ENCODE measurements at places on chromosomes 2 and 18.

DNA sequence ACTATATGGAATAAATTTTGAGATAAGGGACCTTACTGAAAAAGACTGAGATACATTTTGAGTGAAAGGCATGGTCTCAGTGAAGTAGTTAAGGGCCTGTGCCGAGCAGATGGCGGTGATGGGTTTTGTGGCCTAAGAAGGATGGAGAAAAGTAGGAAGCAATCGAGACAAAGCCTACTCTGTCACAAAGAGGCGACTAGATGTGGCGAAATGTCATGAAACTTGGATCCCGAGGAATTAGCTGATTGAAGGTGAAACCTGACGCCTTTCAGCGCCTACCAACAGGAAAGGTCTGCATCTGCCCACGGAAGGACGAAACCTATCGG, 558 bp upstream of the CEP192 start:
- no peak for DNase-seq

GRCh38 chr2:127531221-127531648, 4.2 kb upstream of the MYO7B start:
- DNase-seq: no peak

GRCh38 chr18:8232791-8233190, 376.4 kb upstream of the RAB12 start:
- no peak for DNase-seq

GRCh38 chr2:190859347-190860297, 21.0 kb upstream of the GLS start:
- DNase-seq: no peak

DNA sequence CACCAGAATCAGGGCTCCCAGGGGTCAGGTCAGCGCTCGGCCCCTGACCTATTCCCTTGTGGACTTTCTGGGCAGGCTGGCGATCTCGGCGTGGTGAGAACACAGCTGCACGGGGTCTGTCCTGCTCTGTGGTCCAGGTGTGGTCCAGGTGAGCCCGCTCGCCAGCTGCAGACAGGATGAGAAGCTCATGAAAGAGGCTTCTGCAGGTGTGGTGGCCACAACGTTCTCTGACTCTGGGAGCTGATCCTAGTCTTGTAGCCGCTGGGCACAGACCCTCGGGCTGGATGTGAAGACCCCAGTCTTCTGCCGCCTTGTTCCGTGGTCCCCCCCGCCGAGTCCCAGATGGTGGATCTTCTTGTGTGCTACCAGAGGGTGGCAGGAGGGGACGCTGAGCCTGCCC, 129.7 kb downstream of the RTP5 start:
- no peak for DNase-seq

DNA sequence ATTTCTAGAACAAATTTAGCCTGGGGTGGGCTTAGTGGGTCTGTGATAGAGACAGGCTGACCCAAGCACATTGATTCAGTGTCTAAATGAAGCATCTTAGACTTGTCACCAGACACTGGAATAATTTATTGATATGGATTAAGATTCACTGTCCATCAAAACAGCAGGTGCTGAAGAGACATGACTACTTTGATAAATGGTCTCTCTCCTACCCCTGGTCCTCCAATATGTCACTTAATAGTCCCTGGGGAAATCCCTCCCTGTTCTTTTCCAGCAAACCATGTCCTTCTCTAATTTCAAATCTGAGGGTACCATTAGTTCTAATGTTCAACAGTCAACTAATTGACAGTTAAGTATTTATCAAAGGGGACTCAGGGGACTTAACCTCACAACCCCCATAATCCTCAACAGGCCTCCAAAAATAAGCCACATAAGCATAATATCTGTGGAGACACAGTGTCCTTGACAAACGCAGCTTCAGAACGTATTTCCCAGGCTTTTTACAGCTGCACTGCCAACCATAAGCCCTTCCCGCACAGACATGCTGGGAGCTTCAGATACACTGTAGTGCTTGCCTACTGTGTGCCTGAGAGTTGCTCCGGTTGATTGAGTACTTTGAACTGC, 391.0 kb downstream of the THSD7B start:
- no peak for DNase-seq

DNA sequence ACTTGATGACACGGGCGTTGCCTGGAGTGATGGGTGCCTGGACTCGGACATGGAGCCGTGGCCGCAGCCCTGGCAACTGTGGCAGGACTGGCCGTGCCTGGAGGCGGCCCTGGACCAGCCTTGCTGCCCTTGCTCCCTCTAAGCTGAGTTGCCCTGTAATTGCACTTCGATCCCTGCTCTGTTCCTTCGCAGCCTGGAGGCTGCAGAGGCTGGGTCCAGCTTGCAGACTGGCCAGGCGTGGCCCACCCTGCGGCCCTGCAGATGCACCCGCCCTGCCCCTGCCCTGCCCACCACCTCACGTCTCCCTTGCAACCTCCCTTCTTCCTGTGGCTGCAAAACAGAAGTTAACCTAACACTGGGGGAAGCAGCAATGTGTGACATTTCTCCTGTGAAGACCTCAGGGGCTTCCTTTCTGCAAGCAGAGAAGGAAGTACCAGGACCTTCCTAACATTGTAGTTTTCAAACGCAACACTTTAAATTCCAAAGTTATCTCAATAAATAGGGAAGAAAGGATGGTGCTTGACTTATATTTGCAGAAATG, 174.6 kb upstream of the TPO start:
- no peak for DNase-seq

- no peak for DNase-seq
Measured at GRCh38 chr2:9703701-9704221, 73.0 kb upstream of the YWHAQ start.

GRCh38 chr2:86075886-86076285, 29.8 kb downstream of the POLR1A start:
- no peak for DNase-seq

DNA sequence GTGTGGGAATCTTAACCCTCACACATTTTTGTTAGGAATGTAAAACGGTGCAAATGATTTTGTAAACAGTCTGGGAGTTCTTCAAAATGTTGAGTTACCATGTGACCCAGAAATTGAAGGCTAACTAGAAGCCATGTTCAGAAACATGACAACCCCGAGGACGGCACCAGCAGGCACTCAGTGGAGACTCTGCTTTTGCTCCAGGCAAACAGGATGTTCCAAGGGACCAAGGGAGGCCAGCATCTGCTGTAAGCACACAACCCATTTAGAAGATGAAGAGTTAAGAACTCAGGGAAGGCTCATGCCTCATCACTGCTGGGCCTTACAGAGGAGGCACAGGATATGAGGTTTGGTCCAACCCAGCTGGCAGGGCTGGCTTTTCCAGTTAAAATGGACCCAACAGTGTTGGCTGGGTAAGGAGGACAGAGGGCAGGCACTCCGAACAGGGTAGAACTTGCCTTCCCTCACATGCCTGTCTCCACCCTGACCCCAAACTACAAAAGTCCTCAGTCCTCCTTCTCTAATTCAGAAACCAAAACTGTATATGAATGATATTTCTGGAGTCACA, 23.6 kb downstream of the PARD6G start:
- DNase-seq: no peak

GRCh38 chr2:201357221-201357620, at the start of gene FLACC1:
Gene FLACC1 (minus strand): TSS chr2:201357345. CDS start chr2:201351404, 5,941 bp downstream.
- no peak for DNase-seq

DNA sequence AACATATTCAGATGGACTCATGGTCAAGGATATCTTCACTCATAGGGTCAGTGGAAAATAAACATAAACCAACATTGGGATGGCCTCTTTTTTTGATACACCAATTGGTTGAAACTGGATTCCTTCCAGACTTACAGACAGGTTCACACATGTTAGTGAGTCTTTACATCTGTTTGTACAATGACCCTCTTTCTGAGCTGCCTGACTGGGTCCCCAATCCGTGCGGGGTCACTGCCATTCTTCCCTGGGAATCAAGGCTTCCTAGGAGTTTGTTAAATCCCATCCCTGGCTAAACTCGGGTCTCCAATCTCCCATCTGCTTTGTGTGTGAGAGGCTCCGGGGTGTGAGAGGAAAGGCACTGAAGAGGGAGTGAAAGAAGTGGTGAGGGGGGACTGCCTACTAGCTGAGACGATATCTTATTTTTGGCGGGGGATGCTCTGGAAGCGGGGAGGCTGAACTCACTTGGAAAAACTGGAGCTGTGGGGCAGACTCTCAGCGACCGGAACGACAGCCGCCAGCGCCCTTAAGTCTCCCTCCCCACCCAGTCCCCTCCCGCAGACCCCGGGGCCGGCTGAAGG, 487 bp downstream of the STARD6 start:
- DNase-seq: no peak

GRCh38 chr2:69668598-69668997, 25.1 kb upstream of the AAK1 start:
- no peak for DNase-seq

DNA sequence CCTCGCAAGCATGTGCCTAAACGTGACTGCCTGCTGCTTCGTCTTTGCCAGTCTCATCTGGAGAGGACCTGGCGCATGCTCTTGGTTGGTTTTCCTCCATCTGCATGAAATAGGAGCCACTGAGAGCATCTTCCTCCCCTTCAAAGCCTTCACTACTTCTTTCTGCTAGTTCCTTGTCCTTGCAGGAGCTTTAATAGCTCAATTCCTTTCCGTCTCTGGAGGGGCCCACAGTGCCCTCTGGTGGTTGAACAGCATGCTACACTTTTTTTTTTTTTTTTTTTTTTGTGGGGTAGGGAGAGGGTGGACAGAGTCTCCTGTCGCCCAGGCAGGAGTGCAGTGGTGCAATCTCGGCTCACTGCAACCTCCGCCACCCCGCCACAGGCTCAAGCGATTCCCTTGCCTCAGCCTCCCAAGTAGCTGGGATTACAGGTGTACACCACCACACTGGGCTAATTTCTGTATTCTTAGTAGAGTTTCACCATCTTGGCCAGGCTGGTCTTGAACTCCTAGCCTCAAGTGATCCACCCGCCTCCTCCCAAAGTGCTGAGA, 59.6 kb downstream of the SP110 start:
- DNase-seq: no peak

GRCh38 chr2:83705146-83705545, 753.9 kb downstream of the SUCLG1 start:
- no peak for DNase-seq

DNA sequence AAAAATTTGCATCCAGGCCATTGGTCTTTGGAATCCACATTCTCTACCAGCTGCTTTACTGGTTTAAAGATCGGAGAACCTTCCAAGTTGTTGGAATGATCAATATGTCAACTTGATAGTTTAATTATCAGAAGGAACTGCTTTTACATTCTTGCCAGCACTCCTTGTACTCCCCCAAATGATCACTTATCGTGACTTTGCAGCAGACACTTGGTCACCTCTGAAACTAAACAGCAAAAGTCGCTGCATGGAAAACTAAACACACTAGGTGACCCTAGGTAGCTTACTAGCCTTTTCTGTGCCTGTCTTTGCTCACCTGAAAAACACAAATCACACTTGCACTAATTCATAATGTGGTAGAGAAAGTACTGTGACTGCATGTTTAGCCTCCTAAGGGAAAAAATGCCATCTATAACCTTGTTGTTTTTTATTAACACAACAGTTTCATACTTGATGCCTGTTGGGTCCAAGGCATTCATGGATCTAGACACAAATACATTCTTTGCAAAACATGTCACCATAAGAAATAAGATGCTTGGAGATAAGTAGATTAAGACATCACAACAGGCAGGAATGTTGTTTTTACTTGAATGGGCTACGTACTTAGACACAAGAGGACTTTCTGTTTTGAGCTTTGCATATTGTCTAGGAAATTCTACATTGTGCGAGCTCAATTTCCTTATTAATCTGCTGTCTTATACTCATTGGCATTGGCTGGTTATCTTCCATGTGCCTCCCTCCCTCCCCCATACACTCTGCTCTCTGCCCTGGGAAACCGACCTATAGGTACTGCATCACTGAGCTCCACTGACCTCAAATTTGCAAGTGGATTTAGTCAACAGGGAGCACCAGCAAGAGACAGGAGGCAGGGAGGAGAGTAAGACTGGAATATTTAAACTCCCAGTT, 219.1 kb upstream of the STK17B start:
- DNase-seq: no peak

DNA sequence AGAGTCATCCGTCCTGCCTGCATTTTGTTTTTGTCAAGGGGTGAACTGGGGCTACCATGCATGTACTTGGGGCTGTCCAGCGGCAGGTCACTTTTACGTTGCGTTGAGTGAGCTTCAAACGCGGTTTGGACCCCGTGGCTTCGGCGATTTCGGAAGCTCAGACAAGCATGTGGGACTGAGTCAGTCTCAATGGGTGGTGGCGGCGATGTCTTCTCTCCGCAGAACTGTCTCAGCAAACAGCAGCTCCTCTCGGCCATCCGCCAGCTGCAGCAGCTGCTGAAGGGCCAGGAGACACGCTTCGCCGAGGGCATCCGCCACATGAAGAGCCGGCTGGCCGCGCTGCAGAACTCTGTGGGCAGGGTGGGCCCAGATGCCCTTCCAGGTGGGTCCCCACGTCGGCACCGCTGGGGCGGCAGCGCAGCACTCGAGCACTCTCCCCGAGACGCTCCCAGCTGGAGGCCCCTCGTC, 21.3 kb downstream of the FBLN7 start:
- no peak for DNase-seq

GRCh38 chr2:47024046-47024445, 108.4 kb upstream of the MCFD2 start:
- no peak for DNase-seq

GRCh38 chr2:129318581-129319421, 660.7 kb upstream of the RAB6C start:
- no peak for DNase-seq

GRCh38 chr2:45843136-45843535, 191.7 kb downstream of the PRKCE start:
- no peak for DNase-seq

- DNase-seq: no peak
Measured at GRCh38 chr2:118003396-118003824, 10.5 kb downstream of the CCDC93 start.

DNA sequence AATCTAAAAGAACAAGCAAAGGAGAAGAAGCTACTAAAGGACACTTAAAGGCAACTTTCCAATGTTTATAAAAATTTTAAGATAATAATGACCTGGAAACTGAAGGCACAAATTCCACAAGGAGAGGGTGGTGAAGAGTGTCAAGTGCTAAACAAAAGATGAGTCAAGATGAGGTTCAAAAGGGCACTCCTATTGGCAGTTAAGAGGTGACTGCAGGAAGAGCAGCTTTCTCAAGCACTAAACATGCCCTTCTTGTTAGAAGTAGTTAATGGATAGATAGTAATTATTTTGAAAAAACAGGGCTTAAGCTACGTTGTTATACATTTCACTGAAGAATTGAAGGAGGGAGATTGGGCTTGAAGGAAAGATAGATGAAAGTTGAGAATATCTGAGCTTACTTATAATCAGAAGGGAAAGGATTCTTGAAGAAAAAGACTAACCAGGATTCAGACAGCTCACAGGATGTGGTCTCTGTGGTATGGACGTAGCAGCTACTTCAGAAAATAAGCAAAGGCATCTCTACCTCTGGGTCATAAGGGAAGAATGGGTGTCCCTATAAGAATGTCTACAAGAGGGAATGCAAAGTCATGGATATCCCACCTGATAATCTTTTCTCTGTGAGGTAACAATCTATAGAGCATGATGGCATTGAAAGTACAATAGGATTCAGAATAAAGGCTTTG, 454.7 kb upstream of the SLC39A10 start:
- no peak for DNase-seq

Data from thoracic aorta (tissue), 2 donors.